ENCODE measurements at places on chromosomes 6 and 20. TPM values are rescaled to one million over a fixed set of nuclear protein-coding genes. Genes with fewer than 3 reads are reported as not detected.

The RAET1E gene
- total RNA-seq = not detected

The LRRN4 gene
- not detected for total RNA-seq

DNA sequence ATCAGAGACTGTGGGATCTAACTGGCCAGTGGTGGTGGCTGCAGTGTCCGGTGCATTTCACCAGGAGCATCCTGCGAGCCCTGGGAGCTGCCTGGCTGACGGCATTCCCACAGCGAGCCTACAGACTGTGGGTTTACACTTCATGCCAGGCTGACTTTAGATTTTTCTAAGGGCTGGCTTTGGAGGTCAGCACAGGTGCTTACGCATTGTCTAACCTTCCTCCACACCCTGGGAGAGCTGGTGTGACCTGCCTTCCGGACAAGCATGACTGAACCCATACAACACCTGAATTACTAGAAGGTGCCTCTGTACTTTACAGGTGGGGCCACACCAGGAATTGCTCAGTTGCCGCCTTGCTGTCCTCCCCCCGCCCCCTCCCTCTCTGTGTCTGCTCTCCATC, 96.2 kb downstream of the RREB1 start:
- DNase-seq = no peak

DNA sequence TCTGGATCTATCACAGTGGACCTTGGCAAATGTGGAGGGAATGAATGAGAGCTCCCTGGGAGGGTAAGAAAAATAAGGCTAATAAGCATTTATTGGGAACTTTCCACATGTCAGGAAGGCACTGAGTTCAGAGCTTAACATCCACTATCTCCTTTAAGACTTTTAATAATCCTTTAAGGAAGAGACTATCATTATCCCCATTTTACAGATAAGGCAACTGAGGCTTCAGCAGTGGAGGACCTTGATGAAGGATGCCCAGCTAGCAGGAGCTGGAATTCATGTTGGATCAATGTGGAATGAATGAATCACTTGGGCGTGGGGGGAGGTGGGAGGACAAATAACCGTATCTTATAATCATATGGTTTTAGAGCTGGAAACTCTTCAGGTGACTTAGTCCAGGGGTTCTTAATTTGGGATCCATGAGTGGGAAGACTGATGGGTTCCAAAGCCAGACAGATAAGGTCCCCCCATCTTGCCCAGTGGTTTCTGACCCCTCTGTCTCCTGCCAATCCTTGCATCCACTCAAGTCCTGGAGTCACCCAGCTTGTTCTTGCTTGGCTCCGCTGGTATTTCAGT, 54.9 kb downstream of the CD40 start:
- no peak for DNase-seq

GRCh38 chr6:38137608-38138265, 318.2 kb downstream of the ZFAND3 start:
- DNase-seq = no peak

GRCh38 chr6:149384464-149384863, 15.6 kb upstream of the SUMO4 start:
- DNase-seq = no peak
